Activated CD8-positive, alpha-beta memory T cell treated with anti-CD3 and anti-CD28 coated beads for 24 hours (primary cell): ENCODE measurements at places on chromosomes 13 and 19.

DNA sequence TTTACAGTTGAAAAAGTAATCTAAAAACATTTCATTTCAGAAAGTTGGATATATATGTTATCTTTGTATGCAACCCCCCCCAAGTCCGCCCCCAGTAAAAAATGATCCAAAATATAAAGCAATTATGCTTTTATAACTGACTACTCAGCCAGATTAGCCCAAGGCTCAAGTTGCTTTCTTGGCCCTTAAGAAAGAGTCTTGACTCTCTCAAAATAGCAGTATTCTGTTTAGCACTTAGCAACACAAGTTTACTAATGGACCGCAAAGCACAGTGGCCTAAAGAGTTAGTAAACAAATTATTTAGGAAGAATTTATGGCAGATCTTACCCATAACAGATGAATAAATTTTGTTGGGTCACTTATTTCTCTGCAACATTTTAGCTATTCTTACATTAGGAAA is 86.9 kb downstream of the ELF1 start:
- DNase-seq = no peak

- DNase-seq = no peak
Observed at GRCh38 chr13:79662882-79663281, 181.9 kb downstream of the NDFIP2 start.

DNA sequence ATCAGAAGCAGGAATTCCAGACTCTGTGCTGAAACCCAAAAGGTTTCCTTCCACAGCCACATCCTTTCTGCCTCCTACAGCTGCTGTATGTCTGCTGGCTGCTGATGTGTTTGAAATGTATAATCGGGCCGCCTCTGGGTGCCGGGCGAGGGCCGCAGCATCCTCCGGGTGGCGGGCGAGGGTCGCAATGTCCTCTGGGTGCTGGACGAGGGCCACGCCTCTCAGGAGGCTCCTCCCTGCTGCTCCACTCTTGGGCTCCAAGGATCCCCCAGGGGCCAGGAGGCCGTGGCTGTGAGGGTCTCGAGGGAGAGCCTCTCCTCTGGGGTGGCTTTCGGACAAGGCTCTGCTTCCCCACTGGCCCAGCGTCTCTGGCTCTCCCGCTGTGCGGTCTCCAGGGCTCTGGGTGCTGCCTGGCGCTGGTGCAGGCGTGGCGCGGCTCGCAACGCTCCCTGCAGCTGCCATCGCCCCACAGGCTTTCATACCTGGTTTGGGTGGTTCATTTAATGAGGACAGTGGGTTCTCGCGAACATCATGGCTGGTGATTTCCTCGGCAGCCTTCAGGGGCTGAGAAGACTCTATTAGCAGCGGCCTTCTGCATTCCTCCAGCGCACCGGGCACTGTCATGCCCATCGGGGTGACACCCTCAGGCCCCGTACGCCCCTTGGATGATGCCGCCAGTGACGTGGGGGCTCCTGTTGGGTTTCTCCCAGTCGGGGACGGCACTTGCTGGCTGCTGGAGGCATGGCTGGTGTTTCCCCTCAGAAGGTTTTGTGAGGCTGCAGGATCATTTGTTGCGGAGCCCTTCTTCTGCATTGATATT is 41.8 kb upstream of the GRTP1 start:
- no peak for DNase-seq

DNA sequence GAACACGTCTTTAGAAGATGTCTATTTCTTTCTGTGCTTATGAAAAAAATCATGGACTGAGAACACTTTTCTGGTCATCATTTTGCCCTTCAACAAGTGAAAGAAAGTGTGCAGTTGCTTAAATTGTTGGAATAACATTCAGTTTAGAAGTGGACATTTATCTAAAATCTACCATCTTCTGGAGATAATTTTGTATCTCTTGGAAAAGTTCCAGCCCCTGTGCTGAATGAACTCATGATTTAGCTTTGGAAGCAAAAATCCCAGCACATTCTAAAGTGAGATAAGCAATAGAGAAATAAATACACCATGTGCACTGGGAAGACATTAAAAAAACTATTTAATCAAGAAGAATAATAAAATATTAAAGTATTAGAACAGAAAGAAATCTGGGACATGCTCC is 1420.8 kb upstream of the SLC10A2 start:
- DNase-seq = no peak

DNA sequence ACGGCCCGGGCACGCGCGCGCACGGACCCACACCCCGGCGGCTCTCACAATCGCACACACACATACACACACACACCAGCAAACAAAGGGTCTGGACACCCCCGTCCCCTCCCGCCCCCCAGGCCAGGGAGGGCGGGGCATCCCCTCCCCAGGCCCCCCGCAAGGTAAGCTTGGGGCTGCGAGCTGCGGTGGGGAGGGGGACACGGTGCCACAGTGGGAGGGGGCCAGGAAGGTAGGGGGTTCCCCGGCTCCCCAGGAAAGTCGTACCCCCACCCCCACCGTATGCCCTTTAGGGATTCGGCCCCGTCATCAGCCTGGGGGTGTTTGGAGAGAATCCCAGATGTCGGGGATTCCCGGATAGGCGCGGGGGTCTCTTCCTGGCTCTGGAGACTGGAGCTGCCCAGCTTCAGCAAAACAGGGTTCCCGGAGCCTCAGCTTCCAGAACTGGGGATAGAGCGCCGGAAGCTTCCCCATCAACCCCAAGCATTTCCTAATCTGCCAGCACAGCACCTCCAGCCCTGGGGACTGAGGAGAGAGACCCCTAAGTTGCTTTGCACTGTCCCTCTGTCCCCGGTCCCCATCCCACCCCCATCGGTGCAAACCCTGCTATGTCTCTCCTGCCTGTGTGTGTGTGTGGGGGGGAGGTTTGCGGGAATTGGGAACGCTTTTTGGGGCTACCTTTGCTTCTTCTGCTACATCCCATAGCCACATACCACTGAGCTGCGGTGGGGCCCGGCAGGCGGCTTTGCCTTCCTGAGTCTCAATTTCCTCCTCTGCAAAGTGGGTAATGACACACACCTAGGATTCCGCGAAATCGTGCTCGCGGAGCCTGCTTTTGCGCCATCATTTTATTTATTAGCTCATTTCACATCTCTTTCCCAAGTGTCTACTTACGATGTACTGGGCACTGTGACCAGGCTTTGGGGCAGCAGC is 1.8 kb upstream of the CDC37 start:
- no peak for DNase-seq

DNA sequence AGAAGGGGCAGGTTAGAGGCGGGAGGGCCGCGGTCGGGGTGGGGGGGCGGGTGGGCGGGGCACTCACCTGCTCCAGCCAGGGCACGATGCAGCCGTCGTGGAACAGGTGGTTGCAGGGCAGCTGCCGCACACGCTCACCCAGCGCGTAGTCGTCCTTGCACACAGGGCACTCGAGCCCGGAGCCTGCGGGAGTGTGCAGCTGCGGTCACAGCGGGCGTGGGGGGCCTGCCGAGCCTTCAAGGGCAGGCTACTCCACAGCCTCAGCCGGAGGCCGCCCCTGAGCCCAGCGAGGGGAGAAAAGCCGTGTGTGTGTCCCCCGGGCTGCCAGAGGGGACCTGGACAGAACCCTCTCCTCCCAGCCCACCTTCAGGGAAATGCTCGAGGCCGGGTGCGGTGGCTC is 8.6 kb downstream of the FGF22 start:
- no peak for DNase-seq

GRCh38 chr13:26977541-26977940 is 194.1 kb downstream of the USP12 start:
- no peak for DNase-seq

GRCh38 chr13:49844181-49844580 is 51.7 kb upstream of the KPNA3 start:
- DNase-seq = no peak

- DNase-seq = no peak
Observed at GRCh38 chr13:20387006-20387405, 138.7 kb downstream of the CRYL1 start.
